ENCODE measurements at places on chromosomes 4 and X.

GRCh38 chrX:24694825-24695224, 1.1 kb downstream of the POLA1 start:
- no peak for DNase-seq

GRCh38 chr4:86613734-86614133, 19.6 kb downstream of the PTPN13 start:
- DNase-seq: no peak

GRCh38 chrX:5113128-5113527, 1115.5 kb downstream of the NLGN4X start:
- DNase-seq: no peak

DNA sequence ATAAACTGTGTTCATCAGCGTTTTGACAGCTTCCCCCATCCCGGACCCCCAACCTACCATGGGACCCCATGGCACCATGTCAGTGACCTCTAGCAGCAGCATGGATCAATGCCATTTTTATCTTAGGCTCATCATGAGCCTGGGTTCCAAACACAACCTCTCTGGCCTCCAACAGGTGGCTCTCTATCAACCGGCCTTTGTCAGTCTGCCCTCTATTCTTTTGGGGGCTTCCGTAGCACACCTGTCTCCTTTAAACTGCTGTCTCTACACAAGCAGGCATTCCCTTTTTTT, 721 bp upstream of the TMEM150C start:
- no peak for DNase-seq

DNA sequence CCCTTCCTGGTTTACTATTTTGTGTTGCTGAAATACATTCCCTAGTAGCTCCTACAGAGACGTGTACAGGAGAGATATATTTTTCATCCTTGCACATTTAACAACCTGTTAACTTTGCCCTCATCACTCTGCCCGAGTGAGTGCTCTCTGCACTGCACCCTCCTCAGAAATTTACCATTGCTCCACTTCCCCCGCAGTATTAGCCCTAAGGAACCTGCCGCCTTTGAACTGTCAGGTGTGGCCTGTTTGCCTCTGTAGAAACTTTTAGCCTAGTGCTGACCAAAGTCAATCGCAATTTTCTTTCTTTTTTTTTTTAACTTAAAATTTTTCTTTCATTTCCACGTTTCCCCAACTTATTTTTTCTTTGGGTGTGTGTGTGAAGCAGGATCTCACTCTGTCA, 46.6 kb upstream of the TBL1X start:
- DNase-seq: no peak

DNA sequence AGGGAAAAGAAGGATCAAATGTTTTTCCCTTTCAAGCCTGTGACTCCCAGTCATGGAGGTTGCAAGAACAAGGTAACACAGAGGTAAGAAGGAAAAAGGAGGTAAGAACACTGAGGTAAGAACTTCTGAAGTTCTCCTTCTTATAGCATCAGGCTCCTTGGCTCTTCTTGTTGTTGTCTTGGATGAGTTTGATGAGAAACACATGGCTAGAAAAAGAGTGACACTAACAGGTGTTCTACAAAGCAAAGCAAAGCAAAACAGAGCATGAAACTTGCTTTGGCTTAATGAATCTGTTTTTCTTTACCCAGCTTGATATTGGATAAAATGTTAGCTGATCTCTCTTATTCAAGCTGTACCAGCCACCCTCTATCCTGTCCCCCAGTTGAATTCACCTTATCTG, 231.2 kb upstream of the F9 start:
- DNase-seq: no peak

DNA sequence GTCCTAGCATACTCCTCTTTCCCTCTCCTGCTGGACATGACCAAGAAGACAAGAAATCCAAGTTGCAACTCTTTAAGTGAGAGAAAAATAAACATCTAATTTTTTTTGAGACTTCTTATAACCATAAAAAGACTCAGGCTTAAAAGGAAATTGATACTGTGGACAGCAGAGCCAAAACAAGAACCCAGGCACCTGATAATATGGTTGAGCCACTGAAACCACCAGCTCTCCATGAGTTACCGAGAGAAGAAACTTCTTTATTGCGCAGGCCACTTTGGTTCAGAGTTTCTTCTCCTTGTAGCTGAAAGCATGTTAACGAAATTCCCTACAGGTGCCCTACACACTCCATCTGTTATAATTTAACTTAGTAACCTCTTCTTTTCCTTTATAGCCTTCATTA, 11.3 kb upstream of the SPCS3 start:
- DNase-seq: no peak

GRCh38 chr4:87838890-87839591, 6.3 kb downstream of the MEPE start:
- no peak for DNase-seq

DNA sequence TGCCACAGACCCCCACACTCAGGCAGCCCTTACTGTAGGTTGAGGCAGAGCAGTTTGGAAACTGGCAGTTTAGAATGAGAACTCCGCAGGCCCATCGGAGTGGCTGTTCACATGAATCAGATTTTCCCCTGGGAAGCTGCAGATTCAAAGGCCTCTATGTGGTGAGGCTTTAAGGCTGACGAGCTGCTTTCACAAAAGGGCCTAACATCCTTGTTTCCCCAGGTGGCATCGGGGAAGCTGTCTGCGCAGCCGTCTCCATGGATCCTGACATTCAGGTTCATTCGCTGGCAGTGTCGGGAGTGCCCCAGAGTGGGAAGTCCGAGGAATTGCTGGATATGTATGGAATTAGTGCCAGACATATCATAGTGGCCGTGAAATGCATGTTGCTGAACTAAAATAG, 33.7 kb downstream of the TKTL1 start:
- DNase-seq: no peak

- peak; percentile 16 for DNase-seq
Measured at GRCh38 chr4:41693629-41694028, 54.9 kb downstream of the PHOX2B start.
